ENCODE measurements at places on chromosomes 5 and 9. TPM values are rescaled to one million over a fixed set of nuclear protein-coding genes. Genes with fewer than 3 reads are reported as not detected.

Gene SHISAL2B
- total RNA-seq: not detected

Gene BRD3OS
- 3.7 TPM for total RNA-seq

Gene FIBCD1
- not detected for total RNA-seq

Gene C9orf50
- total RNA-seq: 0.41 TPM

Gene ADGRV1
- total RNA-seq: not detected

Gene GHR
- total RNA-seq: not detected

Gene ARHGEF39
- total RNA-seq: 21.6 TPM

Gene CDH9
- total RNA-seq: not detected

Gene POU5F2
- 1.2 TPM for total RNA-seq

Gene KCNT1
- total RNA-seq: not detected

Gene HTR1A
- total RNA-seq: not detected

Gene EPB41L4B
- total RNA-seq: not detected

Gene BARHL1
- total RNA-seq: not detected

Gene HAPLN1
- total RNA-seq: not detected

Gene SUSD3
- total RNA-seq: 70.7 TPM

Gene CKMT2
- total RNA-seq: 0.51 TPM

Gene PCDHB3
- total RNA-seq: not detected

Gene TXNDC8
- not detected for total RNA-seq

Gene CDC23
- 56.6 TPM for total RNA-seq

Gene EDIL3
- total RNA-seq: not detected

Gene SLC34A3
- total RNA-seq: not detected

Gene RNF183
- total RNA-seq: 0.29 TPM

Gene SPATA6L
- total RNA-seq: 2.1 TPM

Gene ITGA2
- 0.77 TPM for total RNA-seq

Gene PCDHGA5
- total RNA-seq: not detected

Gene LEAP2
- 1.5 TPM for total RNA-seq

Gene P4HA2
- total RNA-seq: 21.6 TPM

Gene CAVIN4
- 0.14 TPM for total RNA-seq

Gene PCDHB14
- not detected for total RNA-seq

Gene FBN2
- not detected for total RNA-seq

Gene SPOCK1
- not detected for total RNA-seq

Gene ARHGAP26
- 15.7 TPM for total RNA-seq
